ENCODE measurements at places on chromosomes 7 and 10.
A peak's percentile ranks its signal among the peaks of the same experiment; 100 is the strongest.

DNA sequence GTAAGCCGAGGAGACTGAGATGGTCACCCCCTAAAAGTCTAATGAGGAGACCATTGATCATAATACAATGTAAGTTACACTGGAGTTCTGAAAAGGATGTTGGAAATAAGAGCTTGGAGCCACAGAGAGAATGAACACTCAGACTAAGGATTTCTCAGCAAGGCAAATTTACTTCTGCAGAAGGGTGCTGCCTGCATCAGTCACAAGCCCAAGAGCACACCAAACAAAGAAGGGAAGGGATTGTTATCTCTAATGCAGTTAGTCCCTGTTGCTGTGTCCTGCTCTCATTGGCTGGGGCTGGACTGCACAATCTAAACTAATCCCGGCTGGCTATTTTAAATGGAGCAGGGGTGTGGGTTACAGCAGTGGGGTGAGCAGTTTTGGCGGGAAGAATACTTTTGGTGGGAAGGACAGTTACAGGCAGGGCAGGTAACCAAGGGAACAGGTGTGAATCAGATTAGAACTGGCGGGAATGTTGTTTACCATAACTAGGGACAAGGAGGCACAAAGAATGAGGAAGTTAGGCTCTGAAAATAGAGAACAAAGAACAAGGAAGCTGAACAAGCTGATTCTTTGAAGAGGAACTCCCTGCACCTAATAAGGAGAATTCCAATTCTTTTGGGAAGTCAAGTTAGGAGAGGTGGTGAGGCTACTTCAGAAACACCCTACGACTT lies 30.3 kb upstream of the TRIM24 start:
- H3K4me3 ChIP-seq = no peak overlapping the region
- no peak for DNase-seq
- H3K27ac ChIP-seq = no peak overlapping the region
- no peaks in the 10 kb centered on the region for H3K27me3 ChIP-seq
- no peaks in the 10 kb centered on the region for H3K36me3 ChIP-seq

- H3K4me1 ChIP-seq = peaks cover 31% of the 10 kb centered on the region
- DNase-seq = no peak
- H3K27me3 ChIP-seq = no peaks in the 10 kb centered on the region
- H3K4me3 ChIP-seq = no peak overlapping the region
Observed at GRCh38 chr7:139706837-139707236, 71.0 kb downstream of the HIPK2 start.

DNA sequence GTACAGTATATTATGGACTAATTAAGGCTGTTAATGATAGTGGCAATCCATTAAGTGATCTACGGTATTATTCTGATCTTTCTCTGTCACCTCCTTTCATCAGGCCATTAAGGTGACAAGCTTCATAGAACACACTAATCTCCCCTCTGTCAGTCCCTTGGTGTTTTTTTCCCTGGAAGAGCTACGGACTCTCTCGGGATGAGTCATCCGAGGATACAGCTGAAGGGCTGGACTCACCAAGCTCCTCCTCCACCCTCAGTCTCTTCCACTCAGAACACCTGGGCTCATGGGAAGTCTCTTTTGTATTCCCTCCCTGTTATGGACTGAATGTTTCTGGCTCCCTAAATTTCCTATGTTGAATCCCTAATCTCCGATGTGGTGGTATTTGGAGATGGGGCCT lies 69.8 kb upstream of the PLXNA4 start:
- no peaks in the 10 kb centered on the region for H3K36me3 ChIP-seq
- H3K4me1 ChIP-seq = no peaks in the 10 kb centered on the region
- DNase-seq = no peak
- no peaks in the 10 kb centered on the region for H3K27me3 ChIP-seq
- H3K4me3 ChIP-seq = no peak overlapping the region

DNA sequence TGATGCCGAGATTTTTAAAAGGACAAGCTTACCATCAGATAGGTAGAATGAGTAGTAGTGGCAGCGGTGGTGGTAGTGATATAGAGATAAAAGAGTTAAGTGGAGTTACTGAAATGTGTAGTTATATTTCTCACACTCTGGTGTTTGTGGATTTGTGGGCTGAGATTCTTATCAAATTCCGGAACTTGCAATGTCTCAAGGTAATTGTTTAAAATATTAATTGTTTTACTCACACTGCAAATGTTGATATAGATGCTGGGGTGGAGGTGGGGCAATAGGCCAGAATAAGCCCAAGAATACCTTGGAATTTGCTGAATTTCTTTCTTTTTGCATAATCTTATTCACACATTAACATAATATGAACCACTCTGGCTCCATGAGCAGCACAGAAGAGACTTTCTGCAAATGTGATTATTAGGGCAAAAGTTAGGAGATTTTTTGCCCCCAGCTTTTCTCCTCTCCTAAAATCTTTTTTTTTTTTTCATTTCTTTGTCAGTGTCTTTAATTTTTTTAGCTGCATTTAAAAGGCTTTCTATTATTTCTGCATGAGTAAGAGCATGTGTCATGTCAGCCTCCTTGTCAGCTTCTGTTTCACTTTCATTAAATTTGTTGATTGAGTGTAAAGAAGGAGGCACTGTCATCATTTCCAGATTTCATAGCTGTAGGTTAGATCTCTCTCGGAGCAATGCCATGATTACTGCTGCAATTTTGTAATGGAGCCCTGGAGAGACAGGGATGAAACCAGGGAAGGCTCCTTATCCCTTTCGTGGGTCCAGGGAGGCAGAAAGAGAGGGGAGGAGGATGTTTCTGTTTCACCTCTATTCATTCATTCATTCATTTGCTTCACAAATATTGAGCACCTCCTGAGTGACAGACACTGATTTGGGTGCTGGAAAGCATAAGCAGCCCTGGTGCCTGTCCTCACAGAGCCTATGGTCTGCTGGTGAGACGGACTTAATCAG lies 13.1 kb upstream of the SGMS1 start:
- no peaks in the 10 kb centered on the region for H3K36me3 ChIP-seq
- H3K4me3 ChIP-seq = no peak overlapping the region
- no peak overlapping the region for H3K27ac ChIP-seq
- no peaks in the 10 kb centered on the region for H3K4me1 ChIP-seq
- H3K27me3 ChIP-seq = no peaks in the 10 kb centered on the region

DNA sequence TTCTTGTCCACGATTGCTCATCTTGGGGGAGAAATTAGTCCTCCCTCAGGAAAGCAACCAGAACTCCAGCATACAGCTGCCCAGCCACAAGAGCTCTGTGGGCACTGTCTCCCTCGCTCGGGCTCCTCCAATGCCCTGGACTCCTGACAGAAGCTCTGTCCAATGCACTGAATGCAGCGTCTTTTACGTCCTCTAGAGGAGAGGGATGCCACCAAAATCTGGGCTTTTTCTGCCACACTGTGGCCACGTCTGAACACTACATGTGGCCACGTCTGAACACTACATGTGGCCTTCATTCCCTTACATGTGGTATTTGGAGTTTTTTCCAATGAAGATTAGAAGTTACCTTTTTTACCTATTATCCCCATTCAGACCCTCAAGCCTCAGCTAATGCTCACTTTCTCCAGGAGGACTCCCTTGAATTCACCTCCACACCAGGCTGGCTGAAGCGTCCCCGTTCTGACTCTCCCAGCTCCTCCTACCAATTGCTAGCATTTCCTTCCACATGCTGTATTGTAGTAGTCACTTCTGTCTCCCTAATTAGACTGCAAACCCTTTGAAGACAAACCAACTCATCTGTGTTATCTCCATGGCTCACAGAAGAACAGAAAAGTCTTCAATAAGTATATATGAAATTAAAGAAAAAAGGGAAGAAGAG lies 134.3 kb upstream of the PDE1C start:
- H3K4me1 ChIP-seq = no peaks in the 10 kb centered on the region
- no peak overlapping the region for H3K27ac ChIP-seq
- DNase-seq = no peak
- H3K27me3 ChIP-seq = peaks cover 4% of the 10 kb centered on the region
- no peaks in the 10 kb centered on the region for H3K36me3 ChIP-seq

- H3K4me3 ChIP-seq = no peak overlapping the region
- H3K27ac ChIP-seq = no peak overlapping the region
- H3K4me1 ChIP-seq = peaks cover 40% of the 10 kb centered on the region
- H3K27me3 ChIP-seq = peaks cover 21% of the 10 kb centered on the region
- DNase-seq = no peak
Observed at GRCh38 chr10:129972145-129972965, 8.3 kb upstream of the EBF3 start.

DNA sequence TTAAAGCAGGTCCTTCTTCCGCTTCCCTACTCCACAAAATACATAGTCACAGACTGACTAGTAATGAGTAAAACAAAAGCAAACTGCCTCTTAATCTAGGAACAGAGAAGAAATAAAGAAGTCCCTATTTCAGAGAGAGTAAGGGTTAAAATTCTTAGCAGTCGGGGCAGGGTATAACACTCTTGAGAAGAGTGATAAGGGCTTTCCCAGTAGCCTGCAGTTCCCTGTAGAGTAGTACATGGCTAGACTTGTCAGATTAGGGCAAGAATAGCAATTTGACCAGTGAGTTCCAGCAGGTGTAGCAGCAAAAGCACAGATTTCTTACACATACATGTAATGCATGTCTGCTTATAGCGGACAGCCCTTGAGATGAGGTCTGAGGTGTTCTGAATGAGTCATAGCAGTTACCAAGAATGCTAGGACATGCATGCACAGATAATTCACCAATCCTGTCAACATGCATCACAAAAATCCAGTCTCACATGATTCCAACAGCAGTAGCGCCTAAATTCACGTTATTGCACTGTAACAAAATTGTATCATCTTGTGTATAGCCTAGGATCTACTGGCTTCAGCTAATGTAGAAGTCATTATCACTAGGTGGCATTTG lies 40.7 kb downstream of the BTRC start:
- H3K4me3 ChIP-seq = no peak overlapping the region
- H3K27ac ChIP-seq = no peak overlapping the region
- no peaks in the 10 kb centered on the region for H3K27me3 ChIP-seq
- H3K36me3 ChIP-seq = no peaks in the 10 kb centered on the region

GRCh38 chr7:5755704-5756504 lies 25.6 kb downstream of the RNF216 start:
- DNase-seq = no peak
- H3K4me3 ChIP-seq = no peak overlapping the region
- H3K4me1 ChIP-seq = no peaks in the 10 kb centered on the region
- H3K27ac ChIP-seq = no peak overlapping the region
- peaks cover 22% of the 10 kb centered on the region for H3K36me3 ChIP-seq
- H3K27me3 ChIP-seq = no peaks in the 10 kb centered on the region

GRCh38 chr7:11584406-11585031 lies 247.5 kb downstream of the THSD7A start:
- H3K27me3 ChIP-seq = no peaks in the 10 kb centered on the region
- DNase-seq = no peak
- H3K4me1 ChIP-seq = no peaks in the 10 kb centered on the region
- no peak overlapping the region for H3K4me3 ChIP-seq
- H3K36me3 ChIP-seq = no peaks in the 10 kb centered on the region

- no peaks in the 10 kb centered on the region for H3K4me1 ChIP-seq
- no peaks in the 10 kb centered on the region for H3K27me3 ChIP-seq
- H3K4me3 ChIP-seq = no peak overlapping the region
- no peak for DNase-seq
Observed at GRCh38 chr7:158562517-158562916, 25.1 kb downstream of the PTPRN2 start.

DNA sequence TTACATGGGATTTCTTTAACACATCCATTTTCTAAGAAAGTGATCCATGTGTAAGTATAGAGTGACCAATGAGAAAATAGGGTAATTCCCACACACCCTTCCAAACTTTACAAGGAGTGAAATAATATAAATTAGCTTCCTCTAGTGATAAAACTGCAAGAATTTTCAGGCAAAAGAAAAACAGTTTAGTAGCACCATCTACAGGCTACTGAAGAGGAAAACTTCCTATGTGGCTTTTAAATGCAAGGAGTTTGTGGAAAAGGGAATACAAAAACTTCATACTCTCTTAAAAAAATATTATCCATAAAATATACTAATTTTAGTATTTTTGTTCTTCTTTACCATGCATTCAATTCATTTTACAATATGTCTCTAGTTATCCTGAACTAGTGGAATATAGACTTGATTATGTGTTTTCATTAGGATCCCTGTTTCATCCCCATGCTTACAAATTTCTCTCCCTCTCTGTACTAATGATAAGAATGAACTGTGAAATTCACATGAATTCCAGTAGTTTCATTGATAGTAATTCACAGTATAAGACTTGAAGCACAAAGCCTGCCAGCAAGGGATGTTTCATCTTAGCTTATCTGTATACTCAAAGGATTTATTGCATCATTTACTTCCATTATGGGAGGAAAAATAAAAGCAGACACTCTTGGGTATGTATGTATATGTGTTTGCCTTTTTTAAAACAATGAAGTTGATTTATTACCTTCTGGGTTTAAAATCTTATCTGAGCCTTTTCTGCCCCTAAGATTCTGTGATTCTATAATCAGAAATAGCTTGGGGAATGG lies 442.9 kb downstream of the AUTS2 start:
- H3K27ac ChIP-seq = no peak overlapping the region
- no peaks in the 10 kb centered on the region for H3K27me3 ChIP-seq
- H3K4me3 ChIP-seq = no peak overlapping the region
- no peaks in the 10 kb centered on the region for H3K4me1 ChIP-seq

- DNase-seq = no peak
- no peaks in the 10 kb centered on the region for H3K27me3 ChIP-seq
- no peak overlapping the region for H3K4me3 ChIP-seq
- no peaks in the 10 kb centered on the region for H3K36me3 ChIP-seq
- H3K4me1 ChIP-seq = no peaks in the 10 kb centered on the region
Observed at GRCh38 chr7:95180-95862, 97.0 kb upstream of the FAM20C start.

DNA sequence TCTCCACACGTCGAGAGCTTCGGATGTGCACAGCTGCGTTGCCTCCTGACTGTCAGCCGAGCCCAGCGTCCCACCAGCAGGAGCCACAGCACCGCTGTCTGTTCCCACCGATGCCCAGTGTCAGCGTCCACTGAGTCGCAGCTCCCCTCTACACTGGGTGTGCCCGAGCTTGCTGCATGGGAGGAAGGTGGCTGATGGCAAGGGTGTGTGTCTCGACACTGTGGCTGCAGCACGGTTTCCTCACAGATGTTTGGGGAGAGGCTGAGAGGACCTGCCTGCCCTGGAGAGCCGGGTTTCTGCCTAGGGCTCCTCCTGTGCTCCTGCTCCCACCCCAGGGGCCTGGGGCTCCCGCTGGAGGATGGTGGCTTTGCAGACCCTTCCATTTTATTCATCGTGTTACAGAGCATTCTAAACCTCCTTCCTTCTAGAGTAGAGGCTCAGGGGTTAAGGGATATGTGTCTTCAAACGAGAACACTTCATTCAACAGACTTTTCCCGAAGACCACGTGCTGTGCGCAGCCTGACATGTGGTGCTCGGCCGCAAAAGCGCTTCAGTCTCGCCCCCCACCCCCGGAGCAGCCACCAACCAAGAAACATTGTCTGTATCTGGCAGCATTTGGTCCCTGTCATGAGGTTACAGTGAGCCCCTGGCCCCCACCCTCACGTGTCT lies 384.8 kb downstream of the DNAJB6 start:
- H3K4me1 ChIP-seq = no peaks in the 10 kb centered on the region
- H3K4me3 ChIP-seq = no peak overlapping the region
- no peak overlapping the region for H3K27ac ChIP-seq
- DNase-seq = no peak
- no peaks in the 10 kb centered on the region for H3K27me3 ChIP-seq

- peak overlapping the region; percentile 84 for H3K27ac ChIP-seq
- peak overlapping the region; percentile 35 for H3K4me3 ChIP-seq
- H3K27me3 ChIP-seq = no peaks in the 10 kb centered on the region
Observed at GRCh38 chr7:156616269-156617202, 24.0 kb upstream of the RNF32 start.

All from liver (tissue), 10 donors.